ENCODE measurements at places on chromosomes 3 and 15. TPM values are rescaled to one million over a fixed set of nuclear protein-coding genes. Genes with fewer than 3 reads are reported as not detected.

DNA sequence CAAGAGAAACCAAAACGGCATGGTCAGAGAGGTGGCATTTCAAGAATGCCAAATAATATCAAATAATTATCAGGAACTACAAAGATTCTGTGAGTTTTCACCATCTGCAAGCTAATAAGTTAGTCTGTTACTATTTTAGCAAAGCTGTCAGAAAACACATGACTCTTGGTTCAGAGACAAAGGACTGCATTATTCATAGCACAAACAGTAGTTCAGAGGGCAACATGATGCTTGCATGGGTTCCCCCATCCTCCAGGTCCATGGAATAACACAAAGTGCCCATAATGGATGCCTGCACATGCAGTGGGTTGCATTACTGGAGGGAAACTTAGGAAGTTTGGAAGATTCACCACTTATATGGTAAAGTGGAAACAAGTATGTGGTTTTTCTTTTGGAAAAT lies 228.8 kb upstream of the ALCAM start:
- no peak for DNase-seq

DNA sequence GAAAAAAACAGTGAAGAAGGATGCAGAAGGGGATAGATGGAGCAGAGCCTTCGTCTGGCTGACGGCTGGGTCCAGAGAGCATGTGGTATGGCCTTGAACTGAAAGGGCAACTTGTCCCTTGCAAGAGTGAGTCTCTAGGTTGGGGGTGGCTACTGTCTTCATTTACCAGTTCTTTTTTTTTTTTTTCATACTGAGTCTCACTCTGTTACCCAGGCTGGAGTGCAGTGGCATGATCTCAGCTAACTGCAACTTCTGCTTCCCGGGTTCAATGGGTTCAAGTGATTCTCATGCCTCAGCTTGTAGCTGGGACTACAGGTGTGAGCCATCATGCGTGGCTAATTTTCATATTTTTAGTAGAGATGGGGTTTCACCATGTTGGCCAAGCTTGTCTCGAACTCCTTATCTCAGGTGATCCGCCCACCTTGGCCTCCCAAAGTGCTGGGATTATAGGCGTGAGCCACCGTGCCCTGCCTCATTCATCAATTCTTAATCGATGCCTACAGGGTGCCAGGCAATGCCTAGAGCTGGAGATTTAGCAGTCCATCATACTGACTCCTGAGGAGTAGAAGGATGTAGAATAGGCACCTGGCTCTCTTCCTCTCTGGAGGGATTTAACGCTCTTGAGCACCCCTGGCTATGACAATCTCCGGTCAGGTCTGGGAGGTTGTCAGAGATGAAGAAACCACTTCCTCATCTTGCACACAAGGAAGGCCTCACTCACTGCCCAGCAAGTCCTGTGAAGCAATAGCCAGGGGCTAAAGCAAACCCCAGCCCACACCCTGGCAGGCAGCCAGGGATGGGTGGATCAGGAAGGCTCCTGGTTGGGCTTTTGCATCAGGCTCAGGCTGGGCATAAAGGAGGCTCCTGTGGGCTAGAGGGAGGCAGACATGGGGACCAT lies at the start of gene CAMP:
TSS of gene CAMP (plus strand) at position 880 of the 898 bp plus-strand sequence. CDS start at position 897, 17 bp downstream.
- peak; percentile 94 for DNase-seq

DNA sequence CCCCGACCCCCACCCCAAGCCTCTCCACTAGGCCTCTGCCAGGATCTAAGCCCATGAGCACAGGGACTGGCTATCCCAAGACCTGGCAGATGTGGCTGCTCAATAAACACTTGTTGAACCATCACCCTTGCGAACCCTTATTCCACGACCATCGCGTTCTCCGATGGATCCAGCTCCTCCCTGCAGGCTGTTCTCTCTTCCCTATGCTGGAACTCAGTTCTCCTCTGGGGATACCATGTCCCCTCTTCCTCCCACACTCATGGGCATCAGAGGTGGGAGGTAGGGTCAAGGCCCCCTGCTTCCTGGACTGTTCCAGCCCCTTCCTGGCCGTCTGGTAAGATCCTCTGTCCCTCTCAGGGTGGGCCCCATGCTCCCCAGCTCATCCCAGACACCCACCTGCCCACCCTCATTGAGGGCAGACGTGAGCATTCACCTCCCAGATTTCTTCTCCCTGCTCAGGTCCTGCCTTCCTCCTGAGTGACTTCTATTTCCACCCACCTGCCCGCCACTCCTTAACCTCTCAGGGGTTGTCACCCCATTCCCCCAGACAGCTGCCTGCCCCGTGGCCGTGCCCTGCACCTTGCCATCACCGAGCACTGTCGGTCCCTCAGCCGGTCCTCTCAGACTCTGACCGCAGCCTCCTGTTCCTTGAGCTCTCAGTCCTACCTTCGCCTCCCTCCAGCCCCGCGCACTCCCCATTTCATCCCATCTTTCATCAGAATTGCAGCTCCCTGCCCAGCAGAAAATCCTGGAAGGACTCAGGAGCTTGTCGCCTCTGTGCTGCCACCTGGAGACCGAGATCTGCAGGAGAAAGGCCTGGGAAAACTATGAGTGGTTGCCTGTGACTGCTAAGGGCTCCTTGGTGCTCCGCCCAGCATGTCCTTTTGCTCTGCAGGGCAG lies 42.0 kb downstream of the PML start:
- peak; percentile 48 for DNase-seq

DNA sequence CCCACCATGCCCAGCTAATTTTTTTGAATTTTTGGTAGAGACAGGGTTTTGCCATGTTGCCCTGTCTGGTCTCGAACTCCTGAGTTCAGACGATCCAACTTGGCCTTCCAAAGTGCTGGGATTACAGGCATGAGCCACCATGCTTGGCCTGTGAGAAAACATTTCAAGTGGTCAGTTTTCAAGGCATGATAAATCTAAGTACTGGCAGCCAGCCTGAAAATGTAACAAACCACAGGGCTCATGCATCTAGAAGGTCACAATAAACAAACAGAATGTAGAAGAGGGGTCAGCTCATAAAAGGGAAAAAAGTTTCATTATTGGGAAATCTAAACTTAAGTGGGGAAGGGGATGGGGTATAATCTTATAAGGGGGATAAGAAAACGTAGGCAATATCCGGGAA lies 39.9 kb downstream of the PPCDC start:
- peak; percentile 57 for DNase-seq

- DNase-seq = peak; percentile 36
Measured at GRCh38 chr3:9793161-9793781, 389 bp downstream of the ARPC4 start.

Gene CLDND1
- 160 TPM for total RNA-seq

Gene MYD88
- 22.7 TPM for total RNA-seq

DNA sequence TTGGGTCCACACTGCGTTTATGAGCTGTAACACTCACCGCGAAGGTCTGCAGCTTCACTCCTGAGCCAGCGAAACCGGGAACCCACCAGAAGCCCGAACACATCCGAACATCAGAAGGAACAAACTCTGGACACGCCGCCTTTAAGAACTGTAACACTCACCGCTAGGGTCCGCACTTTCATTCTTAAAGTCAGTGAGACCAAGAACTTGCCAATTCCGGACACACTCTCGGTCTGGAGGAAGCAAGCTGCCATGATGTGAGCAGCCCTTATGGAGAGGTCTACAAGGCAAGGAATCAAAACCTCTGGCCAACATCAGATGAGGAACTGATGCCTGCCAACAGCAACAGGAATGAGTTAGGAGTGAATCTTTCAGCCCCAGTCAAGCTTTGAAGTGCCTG lies 62.9 kb downstream of the SLC28A2 start:
- DNase-seq = peak; percentile 28

DNA sequence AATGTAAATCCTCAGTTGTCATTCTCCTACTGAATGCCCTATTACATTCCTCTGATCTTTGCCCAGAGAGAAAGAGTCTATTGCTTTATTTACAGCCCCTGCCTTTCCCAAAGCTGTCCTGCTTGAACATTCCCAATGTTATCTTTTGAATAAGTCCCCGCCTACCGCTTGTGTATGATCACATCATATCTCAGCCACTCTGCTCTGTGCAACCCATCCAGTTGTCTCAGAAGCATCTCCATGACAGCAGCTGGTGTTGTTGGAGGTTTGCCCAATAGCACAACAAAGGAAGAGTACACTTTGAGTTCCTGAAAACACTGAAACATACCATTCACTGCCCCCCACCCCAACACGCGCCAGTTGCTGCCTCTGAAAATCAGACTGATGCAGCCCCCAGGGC lies 22.0 kb upstream of the FAM3D start:
- DNase-seq = no peak

DNA sequence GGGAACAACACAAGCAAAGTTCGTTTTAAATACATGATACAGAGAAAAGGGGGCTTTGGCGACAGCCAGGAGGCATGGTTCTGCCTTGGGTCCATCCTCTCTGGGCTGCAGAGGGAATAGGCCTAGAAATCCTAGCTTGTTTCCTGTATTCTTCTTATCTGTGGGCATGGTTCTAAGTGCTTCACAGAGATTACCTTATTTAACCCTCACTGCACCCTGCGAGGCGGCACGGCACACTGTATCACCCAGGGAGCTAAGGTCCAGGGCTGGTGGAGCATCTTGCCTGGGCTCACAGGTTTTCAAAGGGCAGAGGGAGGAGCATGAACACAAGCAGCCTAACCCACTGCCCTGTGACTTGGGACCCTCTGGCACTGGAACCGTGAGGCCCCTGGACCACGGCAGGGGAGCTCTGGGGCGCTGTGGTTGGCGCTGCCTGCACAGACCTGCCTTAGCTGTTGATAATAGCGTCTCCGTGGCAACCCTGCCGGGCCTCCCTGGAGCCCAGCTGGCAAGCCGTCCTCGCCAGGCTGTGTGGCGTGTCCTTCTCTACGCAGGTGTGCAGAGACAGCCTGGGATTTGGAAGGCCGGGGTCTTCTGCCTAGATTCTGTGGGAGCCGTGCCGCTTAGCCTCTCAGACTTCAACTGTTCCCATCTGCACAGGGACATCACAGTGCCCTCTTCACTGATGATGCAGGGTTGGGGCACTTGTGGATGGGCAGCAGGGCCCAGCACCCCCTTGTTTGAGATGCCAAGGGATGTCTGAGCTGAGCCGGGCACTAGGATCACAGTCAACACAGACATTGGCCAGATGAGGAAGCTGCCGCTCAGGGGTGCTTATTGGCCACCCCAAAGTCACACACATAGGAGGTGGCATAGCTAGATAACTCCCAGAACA lies 154.6 kb upstream of the TLE3 start:
- DNase-seq = no peak

- DNase-seq = no peak
Measured at GRCh38 chr3:94026623-94027022, 1.8 kb downstream of the STX19 start.

Gene AADACL2
- total RNA-seq = not detected
